Articular chondrocyte of knee joint (primary cell): ENCODE measurements at places on chromosomes 16 and 17. TPM values are rescaled to one million over a fixed set of nuclear protein-coding genes. Genes with fewer than 3 reads are reported as not detected.

The BAIAP3 gene
- 0.11 and 0.13 TPM in 2 replicates for total RNA-seq

The UTP4 gene
- total RNA-seq = 19.5 and 21.2 TPM in 2 replicates

The AOC3 gene
- 0.13 and 0.54 TPM in 2 replicates for total RNA-seq

The HS3ST3A1 gene
- total RNA-seq = 2.2 and 5.9 TPM in 2 replicates

The DCAF7 gene
- 25.7 and 28.6 TPM in 2 replicates for total RNA-seq

The C1QTNF1 gene
- total RNA-seq = 17.3 and 39.5 TPM in 2 replicates

The ACE gene
- total RNA-seq = 0.91 and 0.97 TPM in 2 replicates

The WFIKKN2 gene
- 0.13 and 0.22 TPM in 2 replicates for total RNA-seq

The SGSH gene
- total RNA-seq = 21.6 and 32.3 TPM in 2 replicates

The PVALEF gene
- total RNA-seq = not detected in 2 replicates

The DOK4 gene
- 23.0 and 30.5 TPM in 2 replicates for total RNA-seq

The ETV4 gene
- total RNA-seq = 0.26 and 0.32 TPM in 2 replicates

The CD300H gene
- total RNA-seq = not detected in 2 replicates

The ZNF646 gene
- total RNA-seq = 12.4 and 13.2 TPM in 2 replicates

The CCL4L2 gene
- not detected in 2 replicates for total RNA-seq

The RNF112 gene
- total RNA-seq = 2.6 and 3.5 TPM in 2 replicates

The TBC1D3G gene
- not detected in 2 replicates for total RNA-seq

The SDR42E1 gene
- 6.8 and 9.9 TPM in 2 replicates for total RNA-seq

The ST6GALNAC2 gene
- 0.78 and 1.4 TPM in 2 replicates for total RNA-seq

The C17orf67 gene
- total RNA-seq = 0.39 and 0.76 TPM in 2 replicates

The CMTM2 gene
- not detected in 2 replicates for total RNA-seq

The TNS4 gene
- total RNA-seq = 0.26 and 0.65 TPM in 2 replicates

The CORO1A gene
- 1.2 and 1.3 TPM in 2 replicates for total RNA-seq

The SAMD14 gene
- total RNA-seq = 0.86 and 1.0 TPM in 2 replicates

The CLEC10A gene
- total RNA-seq = not detected in 2 replicates

The C17orf50 gene
- total RNA-seq = not detected in 2 replicates

The KRT9 gene
- not detected in 2 replicates for total RNA-seq

The CDR2L gene
- 15.2 and 15.7 TPM in 2 replicates for total RNA-seq
